ENCODE measurements at places on chromosomes 7 and 10. TPM values are rescaled to one million over a fixed set of nuclear protein-coding genes. Genes with fewer than 3 reads are reported as not detected.
A peak's percentile ranks its signal among the peaks of the same experiment; 100 is the strongest.

Gene NOD1
- 22.3 TPM for total RNA-seq

DNA sequence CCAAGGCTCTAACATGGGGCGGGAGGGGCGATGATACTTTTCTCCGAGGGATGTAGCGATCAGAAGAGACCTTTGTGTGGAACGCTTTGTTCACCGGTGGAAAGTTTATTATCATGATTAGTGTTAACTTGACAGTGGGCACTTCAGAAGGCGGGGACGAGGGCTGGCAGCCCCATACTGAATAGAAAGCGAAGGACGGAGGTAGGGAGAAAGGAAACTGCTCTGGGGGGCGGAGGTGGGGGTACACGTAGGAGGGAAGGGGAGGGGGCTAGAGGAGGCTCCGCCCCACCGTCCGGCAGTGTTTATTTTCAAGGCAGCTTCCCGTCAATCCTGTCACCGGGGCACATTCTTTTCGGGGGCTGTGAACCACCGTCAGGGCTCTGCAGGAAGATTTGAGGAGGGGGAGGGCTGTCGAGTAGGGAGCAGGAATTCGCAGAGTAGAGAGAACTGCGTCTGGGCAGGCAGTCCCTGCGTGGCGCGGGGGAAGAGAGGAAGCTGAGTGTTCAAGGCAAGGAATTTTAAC is 9.4 kb upstream of the NKX2-3 start:
- DNase-seq: no peak

- no peak for DNase-seq
Measured at GRCh38 chr7:2148189-2148588, 84.6 kb downstream of the MAD1L1 start.

Gene NUTM2E
- total RNA-seq: 0.11 TPM

Gene CPVL
- not detected for total RNA-seq

GRCh38 chr10:19325581-19325980 is 277.0 kb downstream of the MALRD1 start:
- DNase-seq: no peak

DNA sequence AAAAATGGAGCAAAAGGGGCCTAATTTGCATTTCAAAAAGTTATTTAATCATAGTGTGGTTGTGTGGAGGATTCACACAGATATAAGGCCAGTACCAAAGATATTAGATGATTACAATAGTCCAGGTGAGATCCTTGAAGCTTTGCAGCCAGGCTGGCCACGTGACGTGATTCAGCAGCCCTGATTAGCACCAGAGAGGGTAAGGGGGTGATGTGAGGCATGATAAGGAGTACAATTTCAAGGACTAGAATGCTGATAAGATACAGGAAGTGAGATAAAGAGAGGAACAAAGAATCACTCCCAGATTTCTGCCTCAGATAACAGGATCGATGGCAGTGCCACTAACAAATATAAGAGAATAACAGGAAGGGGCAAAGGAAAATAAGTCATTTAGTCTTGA is 108.4 kb upstream of the PALS2 start:
- no peak for DNase-seq

DNA sequence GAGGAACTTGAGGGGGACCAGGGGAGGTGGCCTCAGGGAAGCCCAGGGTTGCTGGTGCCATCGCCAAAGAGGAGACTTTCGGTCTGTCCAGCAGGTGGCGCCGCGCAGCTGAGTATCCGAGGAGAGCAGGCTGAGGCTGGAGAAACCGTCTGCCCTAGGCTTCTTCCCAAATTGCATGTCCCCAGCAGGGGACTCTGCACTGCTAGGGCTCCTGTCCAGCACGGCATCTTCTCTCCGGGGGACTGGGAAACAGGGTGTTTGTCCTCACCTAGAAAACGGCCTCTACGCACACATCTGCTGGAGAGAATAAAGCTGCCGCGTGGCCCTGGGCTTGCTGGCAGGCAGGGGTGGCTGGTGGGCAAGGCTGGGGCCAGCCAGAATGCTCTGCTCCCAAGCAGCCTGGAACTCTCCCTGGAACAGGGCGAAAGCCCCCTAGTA is 161.9 kb downstream of the SH2D4B start:
- DNase-seq: peak; percentile 80

Gene SFTPA1
- total RNA-seq: not detected

Gene ECHDC3
- total RNA-seq: 1.2 TPM
